ENCODE measurements at places on chromosomes 1 and 21.

- no peak for DNase-seq
Observed at GRCh38 chr21:38114717-38115333, 142.0 kb upstream of the KCNJ15 start.

DNA sequence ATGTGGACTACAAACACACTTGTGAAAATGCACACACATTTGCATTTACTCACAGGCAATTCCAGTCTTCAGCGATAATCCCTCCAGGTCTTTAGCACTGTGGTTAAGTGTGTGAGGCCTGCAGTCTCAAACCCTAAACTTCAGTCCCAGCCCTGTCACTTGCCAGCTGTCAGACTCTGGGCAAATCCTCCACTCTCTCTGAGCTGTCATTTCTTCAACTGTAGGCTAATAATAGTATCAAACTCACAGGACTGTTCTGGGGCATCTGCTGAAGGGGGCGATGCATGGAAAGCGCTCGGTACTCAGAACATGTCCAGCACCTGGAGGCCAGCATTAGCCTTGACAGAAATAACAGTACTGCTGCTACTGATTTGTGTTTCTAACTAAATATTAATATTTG, 48.2 kb downstream of the NEK2 start:
- DNase-seq = no peak

- no peak for DNase-seq
Observed at GRCh38 chr1:12143631-12144155, 23.1 kb upstream of the TNFRSF1B start.

- DNase-seq = no peak
Observed at GRCh38 chr1:109399326-109399957, 1.7 kb upstream of the SORT1 start.

GRCh38 chr1:237149857-237150256, 107.9 kb downstream of the RYR2 start:
- no peak for DNase-seq

DNA sequence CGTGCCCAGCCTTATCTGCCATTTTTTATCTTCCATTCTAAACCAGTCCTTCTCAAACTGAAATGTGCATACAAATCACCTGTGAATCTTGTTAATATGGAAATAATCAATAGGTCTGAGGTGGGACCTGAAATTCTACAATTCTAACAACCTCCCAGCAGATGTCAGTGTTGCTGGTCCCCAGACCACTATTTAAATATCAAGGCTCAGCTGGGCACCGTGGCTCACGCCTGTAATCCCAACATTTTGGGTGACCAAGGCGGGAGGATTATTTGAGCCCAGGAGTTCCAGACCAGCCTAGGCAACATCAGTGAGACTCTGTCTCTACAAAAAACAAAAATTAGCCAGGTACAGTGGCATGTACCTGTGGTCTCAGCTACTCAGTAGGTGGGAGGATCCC, 4.1 kb downstream of the UQCRHL start:
- no peak for DNase-seq

Measured in activated T-helper 1 cell treated with anti-CD3 and anti-CD28 coated beads, Interleukin-2, amount 50 U/mL, for 16 hours (primary cell).